Effector memory CD8-positive, alpha-beta T cell (primary cell): ENCODE measurements at places on chromosomes 7 and 10.

GRCh38 chr7:42227021-42227420 lies 10.0 kb downstream of the GLI3 start:
- H3K4me3 ChIP-seq = no peak overlapping the region
- no peak overlapping the region for H3K27ac ChIP-seq
- H3K27me3 ChIP-seq = peaks cover 40% of the 10 kb centered on the region
- H3K4me1 ChIP-seq = peaks cover 4% of the 10 kb centered on the region

DNA sequence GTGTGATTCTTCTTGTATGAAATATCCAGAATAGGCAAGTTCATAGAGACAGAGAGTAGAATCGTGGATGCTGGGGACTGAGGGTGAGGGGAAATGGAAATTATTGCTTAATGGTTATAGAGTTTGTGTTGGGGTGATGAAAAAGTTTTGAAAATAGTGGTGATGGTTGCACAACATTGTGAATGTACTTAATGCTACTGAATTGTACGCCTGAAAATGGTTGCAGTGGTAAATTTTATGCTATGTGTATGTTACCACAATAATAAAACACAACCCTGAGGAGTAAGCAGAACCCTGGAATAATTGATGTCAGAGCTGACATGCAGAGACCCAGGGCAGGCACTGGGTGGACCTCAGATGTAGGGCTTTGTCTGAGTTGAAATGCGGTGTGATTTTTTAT lies 57.6 kb downstream of the TACR2 start:
- peak overlapping the region; percentile 78 for H3K27ac ChIP-seq
- peaks cover 46% of the 10 kb centered on the region for H3K4me1 ChIP-seq
- peaks cover 4% of the 10 kb centered on the region for H3K36me3 ChIP-seq
- H3K4me3 ChIP-seq = peak overlapping the region; percentile 81
- no peaks in the 10 kb centered on the region for H3K27me3 ChIP-seq
- DNase-seq = no peak

DNA sequence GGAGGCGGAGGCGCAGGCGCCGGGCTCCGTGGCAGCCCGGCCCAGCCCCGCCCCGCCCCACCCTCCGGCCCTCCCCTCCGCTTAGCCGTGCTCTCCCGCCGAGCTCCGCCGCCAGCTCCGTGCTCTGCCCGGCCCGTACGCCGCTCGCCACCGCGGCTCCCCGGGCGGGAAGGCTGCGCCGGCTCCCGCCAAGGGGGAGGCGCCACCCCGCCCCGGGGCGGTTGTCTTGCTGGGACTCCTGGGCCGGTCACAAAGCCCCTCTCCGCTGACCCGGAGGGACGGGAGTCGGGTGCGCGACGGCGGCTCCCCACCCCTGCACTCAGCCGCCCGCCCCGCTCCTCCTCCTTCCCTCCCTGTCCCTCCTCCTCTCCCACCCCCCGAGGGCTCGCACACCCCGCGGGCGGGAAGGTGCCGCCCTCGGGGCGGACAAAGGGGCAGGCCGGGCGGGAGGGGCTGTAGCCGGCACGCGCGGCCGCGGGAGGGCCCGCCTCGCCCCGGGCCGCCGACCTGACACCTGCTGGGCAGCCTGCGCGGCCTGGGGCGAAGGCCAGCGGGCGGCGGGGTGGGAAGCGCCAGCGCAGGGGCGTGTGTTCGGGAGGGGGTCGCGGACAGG lies 11.5 kb upstream of the SP8 start:
- DNase-seq = no peak
- H3K27ac ChIP-seq = no peak overlapping the region
- H3K36me3 ChIP-seq = peaks cover 7% of the 10 kb centered on the region
- peaks cover 17% of the 10 kb centered on the region for H3K4me1 ChIP-seq

GRCh38 chr7:9453521-9453920 lies 1020.1 kb downstream of the NXPH1 start:
- no peak for DNase-seq
- no peak overlapping the region for H3K27ac ChIP-seq
- H3K27me3 ChIP-seq = no peaks in the 10 kb centered on the region
- H3K4me1 ChIP-seq = no peaks in the 10 kb centered on the region

- no peak overlapping the region for H3K27ac ChIP-seq
- peaks cover under 1% of the 10 kb centered on the region for H3K36me3 ChIP-seq
- DNase-seq = no peak
- peaks cover 4% of the 10 kb centered on the region for H3K4me1 ChIP-seq
These were observed 28.3 kb downstream of the ABCB4 start for GRCh38 chr7:87447116-87447635.

DNA sequence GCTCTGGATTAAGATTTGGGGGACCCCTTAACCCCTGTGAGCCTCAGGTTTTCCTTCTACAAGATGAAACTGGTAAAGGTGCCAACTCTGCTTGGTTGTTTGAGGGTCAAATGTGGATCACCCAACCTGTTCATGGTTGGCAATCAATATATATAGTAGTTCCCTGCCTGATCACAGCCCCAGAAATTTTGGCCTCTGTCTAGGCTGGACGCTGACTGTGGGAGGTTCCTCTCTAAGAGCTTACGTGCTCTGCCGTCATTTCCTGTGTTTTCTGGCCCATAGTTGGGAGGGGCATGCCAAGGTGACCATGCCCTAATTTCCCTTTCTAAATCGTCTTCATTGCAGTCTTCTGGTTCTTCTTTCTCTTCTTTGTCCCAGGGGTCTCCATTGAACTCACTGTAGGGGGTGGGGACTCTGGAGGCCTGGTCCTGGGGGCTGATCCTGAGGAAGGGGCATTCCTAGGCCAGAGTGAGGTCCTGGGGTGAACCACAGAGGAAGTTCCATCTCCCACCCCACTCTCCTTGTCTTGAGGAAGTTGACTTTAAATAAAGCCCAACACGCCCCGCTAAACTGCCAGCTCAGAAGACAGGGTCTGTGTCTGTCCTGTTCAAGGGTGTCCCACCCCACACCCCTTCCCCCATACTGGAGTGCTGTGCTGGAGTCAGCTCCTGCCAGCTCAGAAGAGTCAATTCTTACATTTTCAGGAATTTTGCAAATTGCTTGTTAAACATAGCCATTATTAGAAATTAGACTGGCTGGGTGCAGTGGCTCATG lies 98.9 kb upstream of the SDK1 start:
- H3K4me3 ChIP-seq = no peak overlapping the region
- no peak overlapping the region for H3K27ac ChIP-seq
- no peaks in the 10 kb centered on the region for H3K36me3 ChIP-seq
- no peak for DNase-seq

GRCh38 chr10:125757742-125758141 lies 17.9 kb downstream of the MMP21 start:
- H3K4me3 ChIP-seq = no peak overlapping the region
- peaks cover 4% of the 10 kb centered on the region for H3K4me1 ChIP-seq
- H3K27ac ChIP-seq = no peak overlapping the region

DNA sequence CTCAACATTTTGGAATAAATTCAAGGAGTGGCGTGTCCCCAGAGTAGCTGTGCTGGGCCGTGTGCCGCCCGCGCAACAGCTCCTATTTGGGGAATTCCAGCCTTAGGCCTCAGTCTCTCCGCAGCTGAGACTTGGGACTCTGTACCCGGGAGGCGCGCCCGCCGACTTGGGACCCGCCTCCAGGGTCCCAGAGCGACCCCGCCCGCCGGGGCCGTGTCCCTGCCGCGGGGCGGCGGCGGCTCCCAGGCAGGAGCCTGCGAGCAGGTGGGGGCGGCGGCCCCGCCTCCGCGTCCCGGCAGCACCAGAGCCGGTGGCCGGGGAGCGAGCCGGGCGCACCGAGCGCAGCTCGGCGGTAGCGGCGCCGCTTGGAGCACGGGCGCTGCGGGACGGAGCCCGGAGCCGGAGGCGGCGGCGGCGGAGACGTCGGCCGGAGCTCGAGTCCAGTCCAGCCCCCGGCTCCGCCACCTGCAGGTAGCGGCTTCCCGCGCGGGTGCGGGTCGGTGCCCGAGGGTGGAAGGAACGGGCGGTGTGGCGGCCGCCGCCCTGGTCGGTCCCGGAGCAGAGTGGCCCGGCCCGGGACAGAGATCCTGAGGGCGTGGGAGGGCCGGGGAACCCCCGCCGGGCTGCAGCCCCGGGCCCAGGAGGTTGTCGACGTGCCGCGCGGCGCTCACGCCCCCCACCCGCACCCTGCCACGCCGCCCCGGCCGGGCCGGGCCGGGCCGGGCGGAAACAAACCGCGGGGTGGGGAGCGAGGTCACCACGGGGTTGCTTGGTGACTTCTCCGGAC lies at the start of gene WIPF3:
Gene WIPF3, plus strand, starts transcription at position 301 of the 787 bp plus-strand sequence. CDS start 28,217 bp downstream, outside the sequence.
- DNase-seq = no peak
- H3K4me1 ChIP-seq = peaks cover 5% of the 10 kb centered on the region
- H3K4me3 ChIP-seq = peak within 1 kb of the TSS; percentile 28
- H3K27me3 ChIP-seq = peaks cover 94% of the 10 kb centered on the region
- H3K27ac ChIP-seq = no peak within 1 kb of the TSS

- H3K4me1 ChIP-seq = no peaks in the 10 kb centered on the region
- no peak for DNase-seq
- no peak overlapping the region for H3K4me3 ChIP-seq
These were observed 306.0 kb upstream of the PFKP start for GRCh38 chr10:2761311-2761710.

DNA sequence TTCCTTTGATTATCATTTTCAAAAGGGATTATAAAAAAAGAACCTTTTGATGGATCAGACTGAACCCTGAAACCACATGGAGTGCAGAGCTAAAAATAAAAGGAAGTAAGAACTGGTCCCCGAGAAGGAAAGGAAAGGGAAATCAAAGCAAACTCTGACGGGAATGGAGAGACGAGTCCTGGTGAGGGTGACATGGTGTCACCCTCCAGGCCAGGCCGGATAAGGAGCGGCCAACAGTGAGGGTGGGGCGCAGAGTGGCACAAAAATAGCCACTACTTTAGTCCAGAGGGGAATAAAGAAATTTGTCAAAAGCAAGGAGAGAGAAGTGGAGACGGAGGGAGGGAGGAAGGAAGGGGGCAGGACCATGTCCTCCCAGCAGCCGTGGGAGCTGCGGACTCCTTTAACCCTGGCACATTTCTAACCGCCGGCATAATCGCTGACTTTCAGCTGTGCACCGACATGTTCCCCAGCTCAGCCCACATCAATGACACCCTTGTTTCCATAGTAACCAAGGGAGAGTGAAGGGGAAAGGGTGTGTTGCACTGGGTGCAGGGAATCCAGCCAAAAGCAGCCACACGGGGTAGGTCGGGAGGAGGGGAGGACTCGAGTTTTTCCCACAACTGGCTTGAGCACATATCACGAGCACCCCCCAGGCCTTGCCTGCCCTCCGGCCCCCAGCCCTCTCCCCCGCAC lies 29.7 kb downstream of the TRIM8 start:
- peaks cover 20% of the 10 kb centered on the region for H3K4me1 ChIP-seq
- H3K36me3 ChIP-seq = peaks cover 4% of the 10 kb centered on the region
- H3K4me3 ChIP-seq = peak overlapping the region; percentile 70
- H3K27me3 ChIP-seq = no peaks in the 10 kb centered on the region

DNA sequence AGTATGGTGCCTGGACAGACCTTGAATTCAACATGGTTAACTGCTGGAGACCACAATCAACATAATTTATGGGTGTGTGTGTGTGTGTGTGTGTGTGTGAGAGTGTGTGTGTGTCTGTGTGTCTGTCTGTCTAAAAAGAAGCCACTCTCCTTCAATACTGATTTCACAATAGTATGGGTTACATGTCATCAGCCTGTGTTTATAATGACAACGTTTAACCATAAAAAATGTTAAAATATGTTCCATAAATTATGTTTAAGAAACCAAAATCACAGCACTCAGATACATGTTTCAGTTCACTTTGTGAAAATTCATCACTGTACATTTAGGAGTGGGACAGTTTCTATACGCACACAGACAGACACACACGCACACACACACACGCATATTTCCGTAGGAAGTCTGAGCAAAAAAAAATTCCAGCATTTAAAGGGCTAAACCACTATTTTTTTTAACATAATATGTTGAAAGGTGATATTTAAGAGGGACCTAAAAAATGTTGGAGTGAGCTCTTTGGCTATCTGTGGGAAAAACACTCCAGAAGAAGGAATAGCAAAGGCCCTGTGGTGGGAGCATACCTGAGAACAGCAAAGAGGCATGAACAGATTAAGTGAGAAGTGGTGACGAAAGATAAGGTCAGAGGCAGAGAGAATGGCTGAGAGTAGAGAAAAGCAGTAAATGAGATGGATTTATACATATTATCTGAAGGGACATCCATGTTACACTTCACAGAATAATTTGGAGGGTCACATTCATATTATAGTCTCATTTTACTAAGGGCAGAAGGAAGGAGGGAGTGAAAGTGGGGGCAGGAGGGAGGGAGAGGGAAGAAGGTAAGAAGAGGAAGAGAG lies 10.9 kb downstream of the PDZD8 start:
- peak overlapping the region; percentile 13 for H3K4me3 ChIP-seq
- H3K36me3 ChIP-seq = no peaks in the 10 kb centered on the region
- no peak for DNase-seq

DNA sequence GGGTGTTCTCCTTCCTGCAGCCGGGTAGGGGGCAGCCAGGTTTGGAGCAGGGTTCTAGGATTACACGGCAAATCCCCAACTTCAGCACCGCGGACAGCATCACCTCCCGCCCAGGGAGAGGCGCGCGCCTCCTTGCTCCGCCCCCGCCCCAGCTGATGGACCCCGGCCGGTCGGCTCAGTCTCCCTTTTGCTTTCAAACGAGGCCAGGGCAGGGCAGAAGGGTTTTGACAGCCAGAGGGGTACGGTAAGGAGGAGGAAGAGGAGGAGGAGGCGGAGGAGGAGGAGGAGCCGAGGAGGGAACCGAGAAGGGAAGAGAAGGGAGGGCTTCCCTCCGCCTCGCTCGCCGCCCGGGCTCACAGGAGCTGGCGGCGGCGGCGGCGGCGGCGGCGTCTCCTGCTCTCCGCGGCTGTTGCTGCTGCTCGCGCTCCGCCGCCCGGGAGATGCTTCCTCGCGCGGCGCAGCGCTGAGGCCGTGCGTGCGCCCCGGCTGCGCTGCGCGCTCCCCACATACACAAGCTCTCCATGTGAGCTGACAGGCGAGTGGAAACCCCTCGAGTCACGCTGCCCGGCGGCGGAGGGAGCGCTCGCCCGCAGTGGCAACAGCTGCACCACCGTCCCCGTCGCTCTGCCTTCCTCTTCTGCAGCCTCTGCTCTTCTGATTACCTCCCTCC lies 615 bp upstream of the CNTNAP2 start:
- peaks cover 33% of the 10 kb centered on the region for H3K27me3 ChIP-seq
- peak overlapping the region; percentile 54 for H3K4me3 ChIP-seq
- H3K27ac ChIP-seq = no peak overlapping the region
- H3K36me3 ChIP-seq = no peaks in the 10 kb centered on the region
- H3K4me1 ChIP-seq = peaks cover 6% of the 10 kb centered on the region

- DNase-seq = no peak
- peaks cover 15% of the 10 kb centered on the region for H3K27me3 ChIP-seq
- no peak overlapping the region for H3K4me3 ChIP-seq
- H3K36me3 ChIP-seq = no peaks in the 10 kb centered on the region
- H3K27ac ChIP-seq = no peak overlapping the region
These were observed 49.2 kb downstream of the MKX start for GRCh38 chr10:27696466-27696865.

- H3K27ac ChIP-seq = peak overlapping the region; percentile 93
- H3K4me3 ChIP-seq = no peak overlapping the region
- H3K4me1 ChIP-seq = peaks cover 66% of the 10 kb centered on the region
- no peaks in the 10 kb centered on the region for H3K27me3 ChIP-seq
- DNase-seq = no peak
These were observed 34.6 kb downstream of the AGK start for GRCh38 chr7:141585592-141586510.

- no peaks in the 10 kb centered on the region for H3K36me3 ChIP-seq
- peaks cover 34% of the 10 kb centered on the region for H3K27me3 ChIP-seq
- H3K27ac ChIP-seq = no peak overlapping the region
- no peak overlapping the region for H3K4me3 ChIP-seq
- no peak for DNase-seq
These were observed 32.8 kb downstream of the SLC16A12 start for GRCh38 chr10:89502549-89502948.
